ENCODE measurements at places on chromosomes 1 and 21.

- no peak for DNase-seq
Observed at GRCh38 chr1:208461680-208462079, 217.5 kb upstream of the PLXNA2 start.

DNA sequence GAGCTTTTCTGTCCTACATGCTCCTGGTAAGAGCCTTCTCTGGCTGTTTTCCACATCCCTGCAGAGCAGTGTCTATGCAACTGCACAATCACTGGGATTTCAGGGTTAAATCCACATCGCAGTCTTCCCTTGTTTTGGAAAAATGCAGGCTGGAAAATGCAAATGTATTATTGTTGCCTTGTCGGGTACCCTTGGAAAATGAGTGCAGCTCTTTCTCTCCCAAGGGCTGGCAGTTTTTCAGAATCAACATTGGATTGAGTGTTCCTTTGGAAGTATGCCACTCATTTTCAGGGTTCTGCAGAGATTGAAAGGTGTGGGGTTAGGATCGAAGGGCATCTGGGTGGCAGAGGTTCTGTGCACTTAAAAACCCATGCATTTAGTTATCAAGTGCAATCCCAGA, 3.2 kb downstream of the NOS1AP start:
- DNase-seq = no peak

DNA sequence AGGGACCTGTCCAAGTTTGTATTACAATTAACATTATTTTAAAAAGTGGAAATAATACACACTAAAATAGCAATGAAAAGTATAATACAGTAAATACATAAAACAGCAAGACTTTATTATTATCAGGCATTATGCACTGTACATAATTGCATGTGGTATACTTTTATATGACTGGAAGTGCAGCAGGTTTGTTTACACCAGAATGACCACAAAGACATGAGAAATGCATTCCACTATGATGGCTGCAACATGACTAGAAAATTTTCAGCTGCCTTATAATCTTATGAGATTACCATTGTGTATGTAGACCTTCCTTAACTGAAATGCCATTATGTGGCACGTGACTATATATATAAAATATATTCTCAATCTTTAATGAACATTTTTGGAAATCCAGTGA, 1699.6 kb downstream of the KCNT2 start:
- no peak for DNase-seq

DNA sequence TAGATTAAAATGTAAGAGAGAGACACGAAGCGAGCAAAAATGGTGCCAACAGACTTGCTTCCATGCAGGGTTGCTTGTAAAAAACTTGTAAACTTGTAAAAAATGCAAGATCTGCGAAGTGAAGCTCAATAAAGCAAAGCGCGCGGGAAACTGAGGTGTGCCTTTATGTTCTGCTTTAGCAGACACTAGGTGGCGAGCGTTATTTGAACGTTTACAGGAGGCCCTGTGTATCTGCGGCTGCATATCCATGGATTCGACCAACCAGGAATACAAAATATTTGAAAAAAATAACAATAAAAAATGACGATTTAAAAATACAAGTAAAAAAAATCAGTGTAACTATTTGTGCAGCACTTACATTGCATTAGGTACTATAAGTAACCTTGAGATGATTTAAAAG, 1.5 kb downstream of the UBE2G2 start:
- DNase-seq = no peak

GRCh38 chr21:38196036-38196435, 60.8 kb upstream of the KCNJ15 start:
- DNase-seq = peak; percentile 84

- peak; percentile 50 for DNase-seq
Observed at GRCh38 chr1:183873642-183874041, 68.7 kb downstream of the RGL1 start.

DNA sequence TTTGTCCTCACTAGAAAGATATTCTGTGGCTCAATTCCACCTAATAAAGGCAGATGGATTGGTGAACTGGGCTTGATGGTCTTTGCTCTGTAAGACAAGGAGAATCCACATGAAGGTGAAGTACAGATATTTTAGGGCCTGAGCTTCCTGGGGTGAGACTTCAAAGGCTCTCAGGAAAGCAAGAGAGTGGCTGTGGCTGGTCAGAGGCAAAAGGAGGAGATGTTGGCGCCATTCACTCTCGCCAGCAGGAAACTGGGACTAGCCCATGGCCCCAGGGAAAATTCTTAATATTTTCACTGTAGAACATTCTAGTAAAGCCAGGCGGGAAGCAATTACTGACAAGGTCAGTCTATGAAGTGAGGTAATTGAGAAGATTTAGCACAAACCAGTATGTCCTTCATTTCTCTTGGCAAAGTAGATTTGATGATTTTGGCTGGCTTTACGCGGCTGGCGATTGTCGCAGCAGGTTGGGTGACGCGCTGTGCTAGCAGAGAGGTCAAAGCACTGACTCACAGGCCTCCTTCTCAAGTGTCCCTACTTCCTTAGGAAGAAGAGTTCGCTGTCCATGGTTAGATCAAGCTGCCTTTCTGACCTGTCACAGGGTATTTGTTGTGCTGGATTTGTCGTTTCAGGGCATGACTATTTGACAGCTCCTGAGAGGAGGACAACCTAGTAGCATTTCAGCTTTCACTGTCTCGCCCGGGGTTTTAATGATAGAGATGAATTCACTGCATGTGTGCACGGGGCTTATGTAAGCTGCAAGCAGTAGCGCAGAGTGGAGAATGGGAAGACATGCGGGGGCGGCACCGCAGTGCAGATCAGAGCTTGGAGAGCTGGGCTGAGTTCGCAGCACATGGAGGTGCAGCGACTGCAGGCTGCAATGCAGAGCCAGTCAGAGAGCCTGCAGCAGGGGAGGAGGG, 32.7 kb downstream of the XCL1 start:
- DNase-seq = no peak

DNA sequence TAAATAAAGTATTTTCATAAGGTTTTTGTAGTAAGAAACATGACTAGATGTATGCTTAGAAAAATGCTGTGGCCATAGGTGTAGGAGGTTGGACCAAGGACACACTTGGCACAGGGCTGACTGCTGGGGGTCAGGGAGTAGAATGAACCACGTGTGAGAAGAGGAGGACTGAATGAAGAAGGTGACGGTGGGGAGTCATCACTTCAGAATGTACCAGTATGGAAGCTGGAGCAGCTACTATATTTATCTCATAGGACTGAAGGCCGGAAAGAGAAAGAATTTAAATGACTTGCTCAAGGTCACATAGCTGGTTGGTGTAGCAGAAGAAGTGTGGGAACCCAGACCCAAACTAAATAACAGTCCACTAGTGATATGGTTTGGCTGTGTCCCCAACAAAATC, 79.8 kb upstream of the HAO2 start:
- no peak for DNase-seq

- no peak for DNase-seq
Observed at GRCh38 chr1:100622037-100622436, 84.1 kb downstream of the GPR88 start.

DNA sequence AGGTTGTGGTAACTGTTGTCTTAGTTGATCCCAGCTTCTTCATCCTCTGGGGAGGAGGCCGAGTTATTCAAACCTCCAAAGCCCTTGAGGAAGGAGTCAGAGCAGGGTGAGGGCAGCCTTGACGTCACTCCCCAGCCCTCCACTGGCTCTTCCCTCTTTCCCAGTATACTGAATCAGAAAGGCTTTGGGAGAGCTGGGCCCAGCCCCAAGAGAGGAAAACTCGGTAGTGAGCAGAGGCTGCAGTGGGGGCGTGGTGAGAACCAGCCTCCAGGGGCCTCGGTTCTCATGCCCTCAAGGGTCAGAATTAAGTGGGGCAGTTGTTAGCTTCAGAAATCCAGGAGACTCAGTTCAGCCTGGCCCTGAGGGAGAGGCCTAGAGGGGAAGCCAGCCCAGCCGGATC, 1.8 kb upstream of the GJA4 start:
- no peak for DNase-seq

GRCh38 chr21:25985990-25986389, 184.6 kb downstream of the APP start:
- DNase-seq = no peak

DNA sequence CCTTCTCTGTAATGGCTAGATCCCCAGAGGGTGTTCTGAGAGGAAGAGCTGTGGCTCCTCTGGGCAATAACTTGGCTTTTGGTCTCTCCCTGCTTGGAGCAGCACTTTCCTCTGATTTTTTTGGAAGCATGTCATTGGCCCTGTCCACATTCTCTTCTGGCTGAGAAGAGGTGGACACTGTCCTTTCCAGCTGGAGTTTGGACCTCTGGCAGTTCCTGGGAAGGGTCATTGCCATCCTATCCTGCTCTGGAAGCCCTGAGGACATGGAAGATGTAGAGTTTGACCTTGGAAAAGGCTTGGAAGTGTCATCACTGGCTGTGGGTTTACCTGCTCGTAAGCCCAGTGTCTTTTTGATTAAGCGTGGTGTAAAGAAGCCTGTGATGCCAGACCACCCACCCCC, 26.8 kb downstream of the TOR3A start:
- DNase-seq = no peak

- DNase-seq = peak; percentile 26
Observed at GRCh38 chr1:8214501-8215173, 103.3 kb upstream of the SLC45A1 start.

DNA sequence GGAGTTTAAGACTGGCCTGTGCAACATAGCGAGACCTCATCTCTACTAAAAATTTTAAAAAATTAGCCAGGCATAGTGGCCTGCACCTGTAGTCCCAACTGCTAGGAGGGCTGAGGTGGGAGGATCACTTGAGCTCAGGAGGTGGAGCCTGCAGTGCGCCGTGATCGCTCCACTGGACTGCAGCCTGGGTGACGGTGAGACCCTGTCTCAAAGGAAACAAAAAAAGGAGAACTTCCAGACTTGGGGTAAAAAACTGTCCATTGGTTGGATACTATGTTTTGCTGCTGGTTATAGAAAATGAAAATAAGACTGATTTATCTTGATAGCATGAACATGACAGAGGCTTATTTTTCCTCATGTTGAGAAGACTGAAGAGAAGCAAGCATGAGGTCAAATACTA, 79.4 kb downstream of the WDR4 start:
- DNase-seq = no peak

DNA sequence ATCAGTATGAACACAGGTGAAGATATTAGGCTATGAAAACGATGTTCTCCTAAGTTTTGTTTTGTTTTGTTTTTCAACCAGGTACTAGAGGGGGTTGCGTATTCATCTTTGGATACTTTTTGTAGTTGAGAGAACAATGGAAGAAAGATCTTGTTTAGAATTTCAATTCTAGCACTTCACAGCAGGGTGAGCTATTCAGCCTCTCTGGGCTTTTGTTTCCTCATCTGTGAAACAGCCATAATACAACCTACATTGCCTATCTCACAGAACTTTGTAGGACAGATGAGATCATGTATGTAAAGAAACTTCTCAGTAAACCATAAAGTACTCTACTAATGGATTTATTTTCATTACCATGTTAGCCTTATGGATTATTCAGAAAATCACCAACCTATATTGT, 199.5 kb downstream of the GPATCH2 start:
- peak; percentile 10 for DNase-seq

- no peak for DNase-seq
Observed at GRCh38 chr1:38788341-38789336, 70.9 kb downstream of the RRAGC start.

- DNase-seq = no peak
Observed at GRCh38 chr1:95679262-95679661, 445.3 kb downstream of the RWDD3 start.

DNA sequence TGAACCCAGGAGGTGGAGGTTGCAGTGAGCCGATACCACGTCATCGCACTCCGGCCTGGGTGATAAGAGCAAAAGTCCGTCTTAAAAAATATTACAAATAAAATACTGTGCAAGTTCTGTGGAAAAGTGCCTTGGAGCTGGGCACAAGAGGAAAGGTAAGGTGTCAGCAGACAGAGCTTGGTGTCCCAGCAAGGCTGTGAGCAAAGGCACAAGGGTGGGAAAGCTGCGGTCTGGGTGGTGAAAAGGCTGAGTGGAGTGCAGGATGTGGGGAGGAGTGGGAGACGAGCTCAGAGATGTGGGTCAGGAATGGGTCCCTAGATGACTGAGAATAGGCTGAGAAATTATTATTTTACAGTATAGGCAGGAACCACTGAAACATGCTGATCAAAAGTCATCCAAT, 150.6 kb downstream of the RHOU start:
- DNase-seq = no peak

GRCh38 chr1:173884701-173885100, 16.5 kb downstream of the ZBTB37 start:
- no peak for DNase-seq

DNA sequence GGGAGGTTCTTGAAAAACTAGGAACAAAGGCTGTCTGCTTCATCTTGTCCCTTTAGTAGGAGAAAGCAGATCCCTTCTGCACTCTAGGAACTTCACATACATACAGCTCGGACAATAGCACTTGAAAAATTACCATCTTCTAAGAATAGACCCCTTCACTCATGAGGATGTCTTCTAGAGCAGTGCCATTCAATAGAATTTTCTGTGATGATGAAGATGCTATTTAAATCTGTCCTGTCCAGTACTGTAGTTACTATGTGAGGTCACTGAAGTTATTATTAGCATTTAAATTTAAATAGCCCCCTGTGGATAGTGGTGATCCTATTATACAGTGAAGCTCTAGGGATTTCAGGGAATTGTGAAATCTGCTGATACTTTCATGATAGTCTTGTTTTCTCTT, 46.4 kb upstream of the RAB3GAP2 start:
- no peak for DNase-seq

- no peak for DNase-seq
Observed at GRCh38 chr1:183505454-183506089, 33.3 kb downstream of the SMG7 start.

GRCh38 chr1:111597426-111597825, 22.2 kb upstream of the RAP1A start:
- DNase-seq = no peak

GRCh38 chr1:174680101-174680500, 232.3 kb downstream of the GPR52 start:
- no peak for DNase-seq

DNA sequence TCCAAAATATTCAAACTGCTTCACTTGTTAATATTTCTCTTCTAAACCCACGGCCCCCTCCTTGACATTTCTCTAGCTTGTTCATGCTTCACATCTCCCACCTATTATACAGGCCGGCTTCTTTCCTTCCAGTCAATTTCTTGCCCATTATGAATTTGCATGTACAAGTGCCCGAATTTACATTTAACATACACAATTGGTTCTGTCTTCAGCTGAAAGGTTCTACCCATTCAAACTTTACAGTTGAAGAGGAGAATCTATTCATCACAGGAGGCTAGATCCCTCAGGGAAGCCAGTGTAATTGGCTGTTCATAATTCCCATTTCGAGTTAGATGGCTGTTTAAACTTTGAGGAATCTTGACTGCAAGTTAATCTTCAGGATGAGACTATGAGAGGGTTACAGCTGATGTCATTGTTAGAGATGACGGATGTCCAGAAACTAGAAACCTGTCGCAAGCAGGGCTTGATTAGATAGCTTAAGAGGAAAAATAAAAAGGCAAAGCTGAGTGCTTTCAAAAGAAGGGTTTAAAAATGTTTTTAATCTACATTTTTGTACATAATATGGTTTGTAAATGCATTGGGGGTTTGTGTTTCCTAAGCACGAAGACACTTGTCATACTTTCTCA, 157.0 kb downstream of the ADSS2 start:
- DNase-seq = no peak

GRCh38 chr1:109824349-109825115, 60.8 kb upstream of the EPS8L3 start:
- no peak for DNase-seq

GRCh38 chr21:42466700-42467099, 29.3 kb downstream of the RSPH1 start:
- no peak for DNase-seq
